ENCODE measurements at places on chromosomes 1 and 21. TPM values are rescaled to one million over a fixed set of nuclear protein-coding genes. Genes with fewer than 3 reads are reported as not detected.

- H3K27ac ChIP-seq: peak overlapping the region; percentile 26
- H3K4me1 ChIP-seq: peaks cover 50% of the 10 kb centered on the region
- no peak for DNase-seq
- H3K36me3 ChIP-seq: no peaks in the 10 kb centered on the region
- peak overlapping the region; percentile 89 for H3K4me3 ChIP-seq
Observed at GRCh38 chr1:54486907-54487306, 61.1 kb upstream of the ACOT11 start.

DNA sequence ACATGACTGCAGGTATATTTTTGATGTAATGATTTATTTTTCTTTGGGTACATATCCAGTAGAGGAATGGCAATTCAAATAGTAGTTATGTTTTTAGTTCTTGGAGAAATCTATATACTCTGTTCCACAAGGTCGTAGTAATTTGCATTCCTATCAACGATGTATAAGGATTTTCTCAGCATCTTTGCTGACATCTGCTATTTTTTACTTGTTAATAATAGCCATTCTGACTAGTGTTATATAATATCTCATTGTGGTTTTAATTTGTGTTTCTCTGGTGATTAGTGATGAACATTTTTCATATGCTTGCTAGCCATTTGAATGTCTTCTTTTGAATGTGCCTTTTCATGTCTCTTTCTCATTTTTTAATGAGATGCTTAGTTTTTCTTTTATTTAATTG lies 292.1 kb upstream of the RGS18 start:
- H3K36me3 ChIP-seq: no peaks in the 10 kb centered on the region
- no peak overlapping the region for H3K27ac ChIP-seq
- DNase-seq: no peak
- no peaks in the 10 kb centered on the region for H3K27me3 ChIP-seq
- H3K4me1 ChIP-seq: no peaks in the 10 kb centered on the region
- H3K4me3 ChIP-seq: no peak overlapping the region

Gene TMPRSS3
- 1.3 TPM for total RNA-seq

DNA sequence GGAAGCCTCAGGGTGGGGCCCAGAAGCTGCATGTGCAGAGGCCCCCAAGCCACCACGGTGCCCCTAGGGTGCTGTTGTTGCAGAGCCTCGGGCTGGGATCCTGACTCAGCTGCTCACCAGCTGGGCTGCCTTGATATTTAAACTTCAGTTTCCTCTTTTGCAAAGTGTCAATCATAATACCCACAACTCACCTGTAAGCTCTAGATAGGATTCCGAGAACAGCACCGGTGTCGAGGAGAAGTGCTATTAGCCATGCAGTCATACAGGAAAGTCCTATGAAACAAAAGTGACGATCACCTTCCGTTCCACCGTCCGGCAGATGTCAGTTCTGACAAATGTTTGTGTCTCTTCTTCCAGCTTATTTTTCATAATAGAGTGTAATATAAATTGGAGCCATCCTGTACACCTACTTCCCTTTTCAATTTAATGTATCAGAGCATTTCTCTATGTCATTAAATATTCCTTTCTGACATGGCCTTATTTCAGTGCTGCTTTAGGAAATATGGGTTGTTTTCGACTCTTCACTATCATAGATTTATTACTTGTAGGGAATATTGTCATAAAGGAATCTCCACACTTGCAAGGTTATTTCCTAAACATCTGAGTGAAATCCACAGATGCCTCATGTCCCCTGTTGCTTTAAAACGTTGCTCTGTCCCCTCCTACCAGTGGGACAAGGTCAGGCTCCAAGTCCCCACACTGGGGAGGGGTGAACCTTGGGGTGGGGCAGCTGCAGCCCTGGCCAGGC lies 100.8 kb downstream of the SIK1 start:
- H3K27ac ChIP-seq: peak overlapping the region; percentile 20
- DNase-seq: no peak
- peaks cover 13% of the 10 kb centered on the region for H3K4me1 ChIP-seq
- H3K27me3 ChIP-seq: no peaks in the 10 kb centered on the region
- no peak overlapping the region for H3K4me3 ChIP-seq
- no peaks in the 10 kb centered on the region for H3K36me3 ChIP-seq

DNA sequence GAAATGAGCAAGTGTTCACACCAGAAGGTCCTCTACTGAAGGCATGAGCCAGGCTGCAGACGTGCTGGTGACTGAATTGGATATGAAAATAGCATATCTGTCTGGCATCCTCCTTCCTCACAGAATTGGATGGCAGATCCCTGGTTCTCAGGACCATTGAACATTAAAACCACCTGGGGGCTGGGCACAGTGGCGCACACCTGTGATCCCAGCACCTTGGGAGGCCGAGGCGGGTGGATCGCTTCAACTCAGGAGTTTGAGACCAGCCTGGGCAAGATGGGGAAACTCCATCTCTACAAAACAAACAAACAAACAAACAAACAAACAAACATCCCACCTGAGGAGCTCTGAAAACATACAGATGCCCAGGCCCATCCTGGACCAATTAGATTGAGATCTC lies 23.4 kb downstream of the TEX35 start:
- H3K36me3 ChIP-seq: no peaks in the 10 kb centered on the region
- H3K27ac ChIP-seq: no peak overlapping the region

DNA sequence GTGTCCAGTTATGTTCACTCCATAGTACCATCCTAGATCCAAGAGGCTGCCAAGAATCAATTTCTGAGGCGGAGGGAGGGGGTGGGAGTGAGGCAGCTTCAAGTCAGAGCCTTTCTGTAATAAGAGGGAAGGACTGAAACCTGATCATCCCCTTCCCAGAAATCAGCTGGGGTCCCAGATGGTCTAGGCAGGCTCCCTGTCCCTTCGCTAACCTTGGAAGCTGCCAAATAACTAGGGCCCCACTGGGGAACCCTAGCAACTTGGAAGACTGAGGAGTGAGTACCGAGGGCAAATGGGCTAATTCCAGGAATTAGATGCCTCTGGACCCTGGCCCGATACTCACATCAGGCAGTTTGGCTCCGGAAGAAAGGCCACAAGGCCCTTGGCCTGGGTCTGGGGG lies 113.3 kb downstream of the NAV1 start:
- DNase-seq: no peak
- H3K36me3 ChIP-seq: no peaks in the 10 kb centered on the region
- H3K27ac ChIP-seq: no peak overlapping the region
- peak overlapping the region; percentile 92 for H3K4me3 ChIP-seq
- peaks cover 45% of the 10 kb centered on the region for H3K4me1 ChIP-seq
- peaks cover 7% of the 10 kb centered on the region for H3K27me3 ChIP-seq

GRCh38 chr1:210582205-210582970 lies 253.7 kb downstream of the HHAT start:
- no peak for DNase-seq
- no peaks in the 10 kb centered on the region for H3K36me3 ChIP-seq
- peaks cover 12% of the 10 kb centered on the region for H3K27me3 ChIP-seq
- no peak overlapping the region for H3K4me3 ChIP-seq
- peaks cover 6% of the 10 kb centered on the region for H3K4me1 ChIP-seq
- no peak overlapping the region for H3K27ac ChIP-seq

Gene GPX7
- 35.4 TPM for total RNA-seq

DNA sequence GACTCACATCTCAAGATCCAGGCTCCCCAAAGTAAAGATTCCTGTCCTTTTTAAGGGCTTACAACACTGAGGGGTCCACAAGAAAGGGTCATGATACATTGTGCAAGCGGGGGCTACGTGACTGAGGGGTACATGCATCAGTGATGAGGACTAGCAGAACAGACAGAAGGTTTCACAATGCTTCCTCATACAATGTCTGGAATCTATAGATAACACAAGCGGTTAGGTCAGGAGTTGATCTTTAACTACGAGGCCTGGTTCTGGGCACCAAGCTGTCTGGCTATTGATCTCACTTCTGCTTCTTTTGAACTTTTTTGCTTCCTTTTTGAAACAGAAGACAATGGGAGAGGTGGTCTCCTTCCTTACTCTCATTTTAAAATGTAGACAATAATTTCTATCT lies 718.6 kb downstream of the AMY1C start:
- no peaks in the 10 kb centered on the region for H3K27me3 ChIP-seq
- DNase-seq: no peak
- H3K27ac ChIP-seq: no peak overlapping the region
- no peak overlapping the region for H3K4me3 ChIP-seq

DNA sequence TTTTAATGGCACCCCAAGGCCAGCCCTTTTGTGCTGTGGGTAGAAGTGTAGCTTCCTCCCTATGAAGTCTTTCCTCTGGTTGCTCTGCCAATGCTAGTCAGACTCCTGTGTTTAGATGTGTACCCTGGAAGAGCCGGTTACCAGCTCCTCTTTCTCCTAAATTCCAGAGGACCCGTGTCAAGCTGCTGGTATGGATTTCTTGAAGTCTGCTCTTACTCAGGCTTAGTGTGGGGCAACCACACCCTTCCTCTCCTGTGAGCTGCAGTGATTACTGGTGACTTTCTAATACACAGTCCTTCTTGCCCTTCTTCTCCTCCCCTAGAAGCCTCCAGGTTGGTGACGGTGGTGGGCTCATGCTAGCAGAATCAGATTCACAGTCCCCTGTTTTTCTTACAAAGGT lies 74.1 kb upstream of the AKT3 start:
- H3K27me3 ChIP-seq: peaks cover 24% of the 10 kb centered on the region
- no peak overlapping the region for H3K4me3 ChIP-seq
- no peaks in the 10 kb centered on the region for H3K36me3 ChIP-seq
- H3K27ac ChIP-seq: no peak overlapping the region

Gene FCRL6
- not detected for total RNA-seq

Gene RSPO1
- 1.4 TPM for total RNA-seq

DNA sequence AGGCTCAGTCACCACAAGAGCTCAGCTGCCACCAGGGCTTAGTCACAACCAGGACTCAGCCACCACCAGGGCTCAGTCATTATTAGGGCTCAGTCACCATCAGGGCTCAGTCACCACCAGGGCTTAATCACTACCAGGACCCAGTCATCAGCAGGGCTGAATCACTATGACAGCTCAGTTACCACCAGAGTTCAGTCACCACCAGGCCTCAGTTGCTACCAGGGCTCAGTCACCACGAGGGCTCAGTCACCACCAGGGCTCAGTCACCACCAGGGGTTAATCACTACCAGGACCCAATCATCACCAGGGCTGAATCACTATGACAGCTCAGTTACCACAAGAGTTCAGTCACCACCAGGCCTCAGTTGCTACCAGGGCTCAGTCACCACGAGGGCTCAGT lies 196.2 kb downstream of the NPHP4 start:
- H3K4me1 ChIP-seq: no peaks in the 10 kb centered on the region
- no peak overlapping the region for H3K27ac ChIP-seq
- H3K27me3 ChIP-seq: peaks cover 10% of the 10 kb centered on the region
- DNase-seq: no peak

Data from type B pancreatic cell (in vitro differentiated cells).